ENCODE measurements at places on chromosomes 4 and X.

GRCh38 chr4:82681754-82682153 is 116.8 kb downstream of the SCD5 start:
- no peak for DNase-seq

DNA sequence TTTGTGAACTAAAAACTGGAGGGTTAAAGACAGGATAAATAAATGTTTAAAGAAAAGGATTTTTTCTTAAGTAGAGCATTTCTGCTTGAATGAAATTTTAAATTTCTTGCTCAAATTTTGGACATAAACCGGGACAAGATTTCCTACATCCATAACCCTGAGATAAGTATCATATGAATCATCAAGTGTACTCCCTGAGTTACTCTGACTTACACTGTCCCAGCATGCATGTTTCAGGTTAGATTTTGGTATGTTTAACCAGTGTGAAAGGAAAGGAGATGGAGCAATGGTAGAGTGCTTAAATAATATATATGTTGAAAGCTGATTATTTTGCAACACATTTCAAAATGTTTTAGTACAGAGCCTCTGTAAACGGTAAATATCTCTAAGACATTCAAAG is 175.2 kb downstream of the ADGRL3 start:
- no peak for DNase-seq

GRCh38 chr4:172515266-172515879 is 653.2 kb upstream of the GALNT7 start:
- no peak for DNase-seq

DNA sequence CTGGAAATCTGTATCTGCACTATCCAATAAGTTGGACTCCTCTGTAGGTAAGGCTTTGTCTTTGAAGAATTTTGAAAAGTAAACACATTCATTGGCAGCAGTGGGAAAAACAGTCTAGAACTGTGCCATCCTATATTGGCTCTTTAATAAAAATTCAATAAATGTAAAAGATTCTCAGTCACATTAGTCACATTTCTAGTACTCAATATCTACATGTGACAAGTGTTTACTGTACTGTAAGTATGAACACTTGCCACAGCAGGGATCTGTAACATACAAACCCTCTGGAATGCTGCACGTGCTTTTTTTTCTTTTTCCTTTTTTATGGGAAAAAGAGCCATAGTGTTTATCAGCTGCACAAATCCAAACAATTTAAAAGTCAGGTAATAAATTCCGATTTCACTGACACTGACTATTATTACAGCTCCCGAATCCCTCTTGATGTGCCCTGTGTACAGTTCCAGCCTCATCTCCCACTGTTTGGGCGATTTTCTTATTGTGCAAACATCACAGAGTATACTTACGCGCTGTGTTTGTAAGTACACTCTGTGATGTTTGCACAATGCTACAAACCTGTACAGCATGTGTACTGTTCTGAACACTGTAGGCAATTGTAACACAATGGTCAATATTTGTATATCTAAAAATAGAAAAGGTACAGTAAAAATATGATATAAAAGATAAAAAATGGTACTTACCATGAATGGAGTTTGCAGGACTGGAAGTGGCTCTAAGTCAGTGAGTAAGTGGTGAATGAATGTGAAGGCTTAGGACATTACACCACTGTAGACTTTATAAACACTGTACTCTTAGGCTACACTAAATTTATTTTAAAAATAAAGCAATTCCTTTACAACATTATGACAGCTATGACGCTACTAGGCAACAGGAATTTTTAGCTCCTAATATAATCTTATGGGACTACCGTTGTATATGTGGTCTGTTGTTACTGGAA is 8.7 kb downstream of the PYURF start:
- DNase-seq = no peak

DNA sequence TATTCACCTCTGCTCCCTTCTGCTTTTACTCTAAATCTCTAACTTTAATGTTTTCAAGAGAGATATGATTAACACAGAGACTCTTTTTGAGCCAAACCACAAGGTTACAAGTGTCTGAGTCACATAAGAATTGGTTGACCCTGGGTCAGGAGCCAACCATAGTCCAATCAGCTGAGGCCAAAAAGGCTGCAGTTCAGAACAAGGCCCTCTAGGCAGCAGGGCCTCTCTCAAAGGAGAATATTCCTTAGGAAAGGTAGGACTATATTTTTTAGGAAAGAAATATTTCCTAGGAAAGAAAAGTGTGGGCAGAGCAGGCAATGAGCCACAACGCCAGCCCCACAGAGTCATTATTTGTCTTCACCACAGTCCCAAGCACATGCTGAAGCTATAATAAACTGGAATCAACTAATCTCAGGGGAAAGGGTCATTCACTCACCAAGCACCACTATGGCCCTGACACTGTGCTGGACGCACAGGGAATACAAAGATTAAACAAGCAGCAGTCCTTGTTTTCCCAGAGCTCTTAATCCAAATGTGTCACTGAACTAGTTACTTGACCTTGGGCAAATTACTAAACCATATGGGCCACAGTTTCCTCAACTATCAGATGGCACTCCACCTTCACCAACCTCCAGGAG is 2.2 kb downstream of the ATP8A1 start:
- DNase-seq = no peak

DNA sequence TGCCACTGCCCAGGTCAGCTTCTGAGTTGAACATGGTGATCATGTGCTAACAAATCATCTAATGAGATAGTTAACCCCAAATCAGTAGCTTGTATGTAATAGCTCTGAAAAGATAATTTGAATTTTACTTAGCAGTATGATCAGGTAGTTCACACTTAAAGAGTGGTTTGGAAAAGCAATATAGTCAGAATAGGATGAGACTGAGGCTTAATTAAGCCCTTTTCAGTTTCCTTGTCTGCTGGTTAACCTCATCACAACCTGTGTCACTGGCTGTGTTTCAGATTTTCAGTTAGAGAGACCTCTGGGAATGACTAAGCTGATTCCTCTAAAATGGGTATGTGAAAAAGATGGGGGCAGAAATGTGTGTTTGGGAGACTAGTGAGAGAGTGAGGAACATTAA is 38.1 kb downstream of the GPR174 start:
- no peak for DNase-seq

DNA sequence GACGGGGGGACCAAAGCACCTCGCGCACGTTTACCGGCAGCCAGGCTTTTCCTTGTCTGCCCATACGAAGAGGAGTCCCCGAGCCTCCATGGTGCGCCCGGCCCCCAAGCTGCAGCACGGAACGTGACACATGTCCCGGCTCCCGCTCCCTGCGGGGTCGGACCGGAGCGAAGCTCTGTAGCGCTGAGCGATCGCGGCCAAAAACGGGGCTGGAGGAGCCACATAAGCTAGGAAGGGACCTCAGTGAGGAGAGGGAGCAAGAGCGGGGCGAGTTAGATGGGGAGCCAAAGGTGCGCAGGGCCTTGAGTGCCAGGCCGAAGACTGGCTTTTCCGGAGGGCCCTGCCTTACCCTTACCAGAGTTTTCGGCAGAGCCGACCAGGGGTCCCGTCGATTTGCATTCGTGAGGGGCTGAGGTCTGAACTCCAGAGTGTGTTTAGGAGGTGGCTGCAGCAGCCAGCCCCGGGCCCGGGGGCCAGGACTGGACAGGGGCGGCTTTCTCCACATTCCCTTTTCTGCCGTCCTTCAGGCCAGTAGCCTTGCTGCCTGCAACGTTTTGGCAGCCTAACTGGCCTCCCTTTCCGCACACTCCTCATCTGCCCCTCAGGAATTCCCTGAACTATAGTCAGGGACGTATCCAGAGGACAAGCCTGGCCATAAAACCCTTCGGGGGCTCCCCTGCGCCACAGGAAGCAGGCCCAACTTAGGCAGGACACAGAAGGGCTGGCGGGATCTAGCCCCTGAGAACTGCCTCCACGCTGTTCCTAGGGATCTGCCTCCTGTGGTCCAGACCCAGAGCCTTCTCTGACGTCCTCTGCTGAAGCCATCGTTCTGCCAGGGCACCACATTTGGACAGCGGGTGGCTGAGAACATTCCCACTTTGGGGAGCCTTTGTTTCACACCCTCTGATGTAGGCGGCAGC is 689 bp downstream of the SSR4 start:
- DNase-seq = no peak

DNA sequence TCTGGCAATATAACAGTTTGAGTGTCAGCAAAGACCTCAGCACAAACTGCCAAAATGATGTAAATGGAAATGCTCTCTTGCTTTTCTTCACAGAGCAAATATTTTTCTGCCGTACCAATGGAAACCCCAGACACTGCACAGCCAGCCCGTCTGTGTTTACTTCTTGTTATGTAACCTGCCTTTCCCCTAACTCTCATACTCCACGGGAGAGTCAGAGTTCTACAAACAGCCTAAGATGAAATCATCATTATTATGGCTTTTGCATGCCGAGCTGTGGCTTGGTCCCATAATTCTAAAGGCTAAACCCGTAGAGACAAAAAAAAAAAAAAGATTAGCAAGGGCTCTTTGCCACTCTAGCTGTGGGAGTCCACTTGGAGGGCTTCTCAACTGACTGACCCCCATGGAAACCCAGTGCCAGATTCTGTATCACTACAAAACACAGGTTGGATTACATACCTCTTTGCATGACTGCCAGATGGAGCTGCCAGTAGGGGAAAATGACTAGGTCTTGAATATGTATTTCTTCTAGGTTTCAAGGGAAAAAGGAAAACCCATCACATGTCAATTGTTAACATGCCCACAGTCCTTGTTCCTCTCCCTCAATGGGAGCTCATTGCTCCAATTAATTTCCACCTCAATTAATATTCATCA is 197.2 kb upstream of the CNKSR2 start:
- no peak for DNase-seq

DNA sequence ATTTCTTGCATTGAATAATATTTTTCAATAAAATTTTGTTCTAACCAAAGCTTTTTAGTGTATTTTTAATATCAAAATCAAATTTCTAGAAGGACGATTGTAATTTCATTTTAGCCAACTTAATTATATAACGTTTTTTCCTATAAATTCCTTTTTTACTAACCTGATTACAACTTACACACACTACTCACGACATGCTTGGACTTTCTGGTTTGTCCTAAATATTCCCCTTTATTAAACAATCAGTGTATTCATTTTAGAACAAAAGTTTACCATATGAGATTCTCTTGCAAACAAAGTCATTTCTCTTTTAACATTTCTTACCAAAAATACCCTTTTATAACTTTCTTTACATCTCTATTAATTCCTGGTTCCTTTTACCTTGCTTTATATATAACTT is 173.7 kb downstream of the PWWP3B start:
- no peak for DNase-seq

DNA sequence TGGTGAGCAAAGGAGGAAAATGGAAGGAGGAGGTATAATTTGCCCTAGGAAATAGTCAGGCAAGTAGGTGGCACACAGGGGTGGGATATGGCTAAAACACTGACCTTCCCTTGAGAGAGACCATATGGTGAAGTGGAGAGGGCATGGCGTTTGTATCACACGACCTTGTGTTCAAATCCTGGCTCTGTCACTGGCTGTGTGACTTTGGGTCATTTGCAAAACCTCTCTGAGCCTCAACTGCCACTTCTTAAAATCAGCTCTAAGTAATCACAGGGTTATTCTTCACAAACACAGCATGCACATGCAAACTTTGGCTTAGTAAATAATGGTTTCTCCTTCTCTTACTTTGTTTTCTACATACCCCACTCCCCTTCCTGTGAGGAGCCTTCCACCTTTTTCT is 8.7 kb downstream of the PDGFRA start:
- DNase-seq = no peak

GRCh38 chr4:8240211-8241041 is 29.1 kb upstream of the HTRA3 start:
- no peak for DNase-seq

DNA sequence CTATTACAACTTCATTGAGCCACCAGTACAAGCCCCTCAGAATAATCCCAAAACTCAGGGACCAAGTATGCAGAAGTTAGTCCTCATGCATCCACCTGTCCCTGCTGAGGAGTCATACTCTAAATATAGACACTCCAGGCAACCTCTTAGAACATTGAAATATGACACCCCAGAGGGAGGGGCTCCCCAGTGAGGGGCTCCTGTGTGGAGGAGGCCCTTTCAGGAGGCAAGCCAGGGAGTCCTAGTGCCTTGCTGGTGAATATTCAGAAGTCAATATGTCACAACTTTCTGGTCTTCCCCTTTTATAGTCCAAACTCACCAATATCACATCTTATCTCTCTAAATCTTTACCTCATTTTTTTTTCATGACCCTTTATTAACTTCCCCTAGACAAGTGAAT is 1.6 kb upstream of the ARMCX6 start:
- no peak for DNase-seq

DNA sequence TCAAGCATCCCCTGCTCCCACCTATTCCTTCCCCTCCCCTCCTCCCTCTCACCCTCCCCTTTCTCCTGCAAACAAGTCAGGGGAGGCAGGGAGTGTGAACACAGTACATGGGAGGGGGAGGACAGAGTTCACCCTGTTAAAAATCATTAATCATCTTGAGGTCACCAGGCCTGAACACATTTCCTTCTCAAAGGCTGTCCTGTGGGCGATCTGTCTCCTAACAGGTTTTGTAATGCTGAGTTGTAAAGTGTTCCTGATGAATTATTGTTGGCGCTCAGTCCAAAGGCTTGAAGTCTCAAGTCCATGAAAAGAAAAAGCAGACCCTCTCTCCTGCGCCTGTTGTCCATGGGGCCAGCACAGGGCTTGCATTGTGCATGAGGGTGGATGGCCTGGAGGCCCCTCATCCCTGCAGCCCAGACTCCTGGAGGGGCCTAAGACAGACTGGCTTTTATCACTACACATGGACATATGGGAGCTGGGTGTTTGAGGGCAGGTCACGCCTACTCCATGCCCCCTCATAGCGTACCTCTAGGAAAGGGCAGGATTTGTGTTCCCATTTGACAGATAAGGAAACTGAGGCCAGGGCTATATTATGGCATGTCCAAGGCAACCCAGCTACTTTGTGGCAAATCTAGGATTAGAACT is 189.1 kb downstream of the RAB28 start:
- no peak for DNase-seq

DNA sequence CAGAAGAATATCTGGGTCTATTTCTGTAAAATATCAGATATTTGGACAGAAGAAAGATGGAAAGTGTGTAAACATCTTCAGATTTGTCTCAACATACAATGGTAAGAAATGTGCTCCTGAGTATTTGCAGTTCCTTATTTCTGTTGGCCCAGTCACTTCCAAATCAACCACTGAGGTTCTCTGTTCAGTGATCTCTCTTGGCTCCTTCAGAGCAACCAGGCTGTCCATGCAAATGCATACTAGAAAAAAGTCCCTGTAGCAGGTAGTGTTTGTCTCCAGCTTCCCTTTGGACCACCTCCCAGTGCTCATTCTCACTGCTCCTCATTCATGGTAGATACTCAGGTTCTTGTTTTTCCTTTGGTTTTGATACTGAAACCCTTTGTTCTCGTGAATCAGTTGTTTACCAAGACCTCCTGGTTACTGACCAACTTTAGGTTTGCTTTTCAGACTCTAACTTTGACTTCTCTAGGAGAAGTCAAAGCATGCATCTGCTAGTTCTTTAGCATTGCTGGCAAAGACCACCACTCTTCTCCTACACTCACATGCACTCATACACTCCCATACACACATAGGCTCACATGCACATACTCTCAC is 28.8 kb downstream of the ASIC5 start:
- DNase-seq = no peak

- no peak for DNase-seq
Measured at GRCh38 chr4:162457071-162457865, 293.5 kb upstream of the FSTL5 start.

GRCh38 chrX:7132335-7133049 is 15.0 kb upstream of the STS start:
- DNase-seq = no peak
